ENCODE measurements at places on chromosomes 3 and 15.

DNA sequence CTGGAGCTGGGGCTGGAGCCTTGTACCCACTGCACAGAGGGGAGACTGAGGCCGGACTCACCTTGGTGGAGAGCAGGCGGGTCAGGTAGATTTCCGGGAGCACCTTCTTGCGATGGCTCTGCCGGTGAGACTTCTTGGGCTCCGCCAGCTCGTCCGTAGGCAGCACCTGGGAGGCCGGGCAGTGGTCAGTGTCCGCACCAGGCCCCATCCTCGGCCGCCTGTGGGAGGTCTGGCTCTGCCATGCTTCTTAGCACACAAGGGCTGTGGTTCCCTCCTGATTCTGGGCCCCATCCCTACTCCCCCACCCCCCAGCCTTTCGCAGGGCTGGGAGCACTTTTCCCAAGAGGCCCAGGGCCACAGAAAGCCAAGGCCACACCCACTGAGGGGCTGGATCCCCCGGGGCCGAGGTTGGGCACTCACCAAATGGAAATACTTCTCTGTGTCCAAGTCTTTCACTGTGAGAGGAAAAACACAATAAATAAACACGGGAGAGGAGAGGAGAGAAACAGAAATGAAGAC lies 17.4 kb downstream of the H1-8 start:
- DNase-seq, result no peak

- no peak for DNase-seq
Measured at GRCh38 chr3:197371591-197372046, 73.2 kb upstream of the DLG1 start.

DNA sequence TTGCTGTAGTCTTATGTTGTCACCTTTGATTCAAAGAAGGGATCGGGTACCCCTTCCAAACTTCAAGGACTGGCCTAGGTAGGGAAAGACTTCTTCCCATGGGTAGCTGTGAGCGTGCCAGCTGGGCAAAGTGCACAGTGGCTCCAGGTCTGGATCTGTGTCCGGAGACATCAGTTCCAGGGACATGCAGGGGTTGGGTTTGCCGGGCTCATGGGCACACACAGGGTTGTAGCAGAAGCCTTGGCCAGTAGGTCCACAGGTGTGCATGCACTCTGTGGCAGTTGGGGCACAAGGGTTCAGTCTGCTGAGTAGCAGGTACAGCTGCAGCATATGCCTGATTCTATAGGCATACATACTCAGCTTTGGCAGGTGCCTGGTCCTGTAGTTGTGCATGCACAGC lies 111.2 kb downstream of the EFHB start:
- DNase-seq, result no peak

DNA sequence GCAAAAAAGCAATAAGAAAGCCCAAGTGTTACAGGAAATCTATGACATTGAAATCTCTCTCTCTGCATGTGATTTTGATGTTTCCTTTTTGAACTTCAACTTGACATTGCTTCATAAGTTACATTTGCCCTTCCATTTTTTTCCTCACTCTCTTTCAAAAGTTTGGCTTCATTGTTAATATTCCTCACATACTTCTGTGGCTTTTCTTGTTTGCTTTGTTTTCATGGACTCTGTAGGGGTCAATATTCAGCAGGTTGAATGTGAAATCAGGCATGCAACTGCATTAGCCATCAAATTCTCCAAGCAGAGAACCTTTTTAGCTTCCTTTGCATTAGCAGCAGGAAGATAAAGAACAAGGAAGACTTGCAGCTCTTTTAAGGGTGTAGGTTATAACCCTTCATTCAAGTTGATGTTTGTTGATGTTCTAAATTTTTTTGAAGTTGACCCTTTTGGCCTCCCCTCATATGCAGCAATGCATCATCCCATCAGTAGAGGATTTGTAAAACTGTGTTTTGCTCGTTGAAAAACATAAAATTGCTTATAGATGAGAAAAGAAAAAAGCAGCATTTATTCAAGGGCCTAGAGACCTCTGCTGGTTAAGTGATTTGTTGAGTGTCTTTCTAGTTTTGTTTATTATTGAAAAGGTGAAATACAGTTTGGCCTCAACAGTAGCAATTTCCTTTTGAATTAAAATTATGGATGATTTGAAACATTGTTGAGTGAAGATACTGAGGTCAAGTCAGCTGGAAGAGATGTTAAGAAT lies 211.4 kb downstream of the IL5RA start:
- no peak for DNase-seq

GRCh38 chr15:36370731-36371112 lies 208.7 kb upstream of the CDIN1 start:
- DNase-seq, result no peak

DNA sequence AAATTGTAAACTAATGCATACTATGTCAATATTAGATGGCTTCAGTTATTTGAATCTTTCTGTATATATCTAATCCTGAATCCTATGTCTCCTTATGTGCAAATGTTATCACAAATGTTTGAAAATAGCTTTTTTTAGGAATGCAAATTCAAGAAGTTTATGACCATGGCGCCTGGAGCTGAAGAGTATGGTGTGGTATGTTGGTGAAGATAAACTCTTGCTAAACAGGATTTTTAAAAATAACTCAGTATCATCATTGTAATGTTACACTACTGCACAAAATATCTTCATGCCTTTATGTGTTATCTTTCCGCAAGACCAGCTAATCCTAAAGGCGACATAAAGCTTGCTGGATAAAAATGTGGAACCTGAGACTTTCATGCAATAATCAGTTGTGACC lies 382.6 kb downstream of the ROBO1 start:
- DNase-seq, result no peak

DNA sequence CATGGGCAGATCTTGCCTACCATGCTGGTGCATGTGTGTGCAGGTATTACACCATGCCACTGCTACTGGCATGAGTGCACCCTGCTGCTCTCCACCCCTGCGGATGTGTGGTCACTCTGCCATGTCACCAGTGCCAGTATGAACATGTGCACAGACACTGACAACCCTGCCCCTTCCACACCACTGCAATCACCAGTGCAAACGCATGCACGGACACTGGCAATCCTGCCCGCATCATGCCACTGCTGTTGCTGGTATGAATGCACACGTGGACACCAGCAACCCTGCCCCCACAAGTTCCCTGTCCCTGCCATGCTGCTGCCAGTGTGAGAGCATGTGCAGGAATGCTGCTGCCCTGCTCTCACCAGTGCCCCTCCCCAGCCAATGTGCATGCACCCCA lies 24.8 kb upstream of the TUBGCP5 start:
- no peak for DNase-seq

DNA sequence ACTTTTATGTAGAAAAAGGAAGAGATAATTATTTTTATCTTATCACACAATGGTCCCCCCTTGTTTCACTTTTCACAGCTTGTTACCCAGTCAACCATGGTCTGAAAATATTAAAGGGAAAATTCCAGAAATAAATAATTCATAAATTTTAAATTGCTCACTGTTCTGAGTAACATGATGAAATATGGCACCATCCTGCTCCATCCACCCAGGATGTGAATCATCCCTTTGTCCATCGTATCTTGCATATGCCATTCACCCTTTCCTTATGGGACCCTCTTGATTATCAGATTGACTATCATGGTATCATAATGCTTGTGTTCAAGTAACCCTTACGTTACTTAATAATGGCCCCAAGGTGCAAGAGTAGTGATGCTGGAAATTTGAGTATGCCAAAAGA lies 43.7 kb downstream of the ANKRD28 start:
- DNase-seq, result no peak

DNA sequence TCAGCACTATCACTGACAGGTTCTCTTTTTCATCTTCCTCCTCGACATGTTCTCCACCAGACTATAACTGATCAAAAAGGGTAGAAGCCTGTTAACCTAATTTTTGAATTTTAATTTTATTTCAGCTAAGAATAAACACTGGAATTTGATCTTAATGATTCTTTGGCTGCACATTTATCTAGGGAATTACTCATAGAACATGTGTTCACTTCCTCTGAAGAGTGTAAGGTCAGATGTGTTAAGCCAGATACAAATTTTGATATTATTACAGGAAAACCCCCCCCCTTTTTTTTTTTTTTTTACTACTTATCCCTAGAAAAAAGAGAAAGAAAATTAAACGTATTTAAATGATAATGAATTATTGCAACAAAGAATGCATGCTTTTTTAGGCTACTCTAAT lies 15.0 kb downstream of the DCBLD2 start:
- no peak for DNase-seq

DNA sequence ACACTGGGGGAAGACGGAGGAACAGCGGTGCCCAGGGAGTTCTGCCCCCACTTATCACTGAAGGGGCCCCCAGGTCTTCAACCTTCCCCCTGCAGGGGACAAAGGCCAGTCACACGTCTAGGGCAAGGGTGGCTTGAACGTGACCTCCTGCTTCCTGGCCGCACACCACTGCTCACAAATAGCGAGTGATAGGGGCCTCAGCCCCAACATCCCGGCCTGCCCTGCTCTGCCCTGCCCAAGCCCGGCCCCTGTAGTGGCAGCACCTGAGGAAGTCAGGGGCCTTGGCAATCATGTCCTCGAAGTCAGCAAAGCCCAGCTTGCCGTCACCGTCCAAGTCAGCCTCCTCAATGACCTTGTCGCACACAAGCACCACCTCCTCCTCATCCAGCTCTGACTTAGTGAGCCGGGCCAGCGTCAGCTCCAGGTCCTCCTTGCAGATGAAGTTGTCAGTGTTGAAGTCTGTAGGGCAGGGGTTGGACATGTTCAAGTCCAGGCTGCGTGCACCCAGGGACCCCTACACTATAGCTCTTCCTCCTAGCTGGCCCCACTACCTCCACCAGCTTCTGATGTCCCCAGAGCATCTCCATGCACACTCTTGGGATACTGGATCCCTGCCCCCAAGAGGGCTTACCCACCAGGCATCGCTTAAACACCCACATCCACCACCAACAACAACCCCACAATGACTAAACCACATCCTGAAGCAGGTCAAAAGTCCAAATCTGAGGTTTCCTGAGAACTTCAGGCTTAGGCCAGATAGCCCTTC lies 13.3 kb downstream of the SH2D7 start:
- DNase-seq, result no peak

All from stimulated activated CD4-positive, alpha-beta T cell treated with anti-CD3 and anti-CD28 coated beads, Interleukin-4, amount 100 ng/mL, for 1 hour (primary cell).